ENCODE measurements at places on chromosomes 1 and 21.
A peak's percentile ranks its signal among the peaks of the same experiment; 100 is the strongest.

DNA sequence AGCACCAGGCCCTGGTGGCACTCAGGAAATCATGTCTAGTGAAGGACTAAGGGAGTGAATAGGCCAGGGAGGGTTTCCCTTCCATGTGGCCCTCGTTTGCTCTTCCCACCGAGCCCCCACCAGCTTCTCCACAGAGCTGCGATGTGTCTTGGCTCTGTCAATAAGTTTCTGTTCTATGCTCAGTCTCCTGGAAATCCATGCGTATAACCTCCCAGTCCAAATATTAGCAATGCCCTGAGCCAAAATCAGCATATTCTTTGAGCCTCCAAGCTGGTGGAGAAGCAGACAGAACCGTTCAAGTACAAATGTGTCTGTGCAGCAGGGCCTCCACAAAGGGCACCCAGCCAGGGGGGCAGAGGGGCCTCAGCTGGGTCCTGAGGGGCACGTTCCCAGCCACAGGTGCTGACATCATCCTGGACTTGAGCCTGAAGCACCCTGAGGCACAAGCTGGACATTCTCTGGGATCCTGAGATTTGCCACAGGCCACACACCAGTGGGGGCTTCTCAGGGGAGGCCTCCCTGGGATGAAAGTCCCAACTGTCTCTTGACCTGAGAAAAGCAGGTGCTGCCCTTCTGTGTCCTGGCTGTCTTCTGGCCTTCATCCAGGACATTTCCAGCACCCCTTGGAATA is 350.5 kb upstream of the VAMP3 start:
- no peak for DNase-seq

GRCh38 chr1:33781652-33782051 is 82.2 kb upstream of the HMGB4 start:
- no peak for DNase-seq

GRCh38 chr1:241276391-241276790 is 80.6 kb downstream of the RGS7 start:
- DNase-seq, result no peak

- DNase-seq, result no peak
These were observed 83.8 kb downstream of the CAPZB start for GRCh38 chr1:19401535-19401889.

DNA sequence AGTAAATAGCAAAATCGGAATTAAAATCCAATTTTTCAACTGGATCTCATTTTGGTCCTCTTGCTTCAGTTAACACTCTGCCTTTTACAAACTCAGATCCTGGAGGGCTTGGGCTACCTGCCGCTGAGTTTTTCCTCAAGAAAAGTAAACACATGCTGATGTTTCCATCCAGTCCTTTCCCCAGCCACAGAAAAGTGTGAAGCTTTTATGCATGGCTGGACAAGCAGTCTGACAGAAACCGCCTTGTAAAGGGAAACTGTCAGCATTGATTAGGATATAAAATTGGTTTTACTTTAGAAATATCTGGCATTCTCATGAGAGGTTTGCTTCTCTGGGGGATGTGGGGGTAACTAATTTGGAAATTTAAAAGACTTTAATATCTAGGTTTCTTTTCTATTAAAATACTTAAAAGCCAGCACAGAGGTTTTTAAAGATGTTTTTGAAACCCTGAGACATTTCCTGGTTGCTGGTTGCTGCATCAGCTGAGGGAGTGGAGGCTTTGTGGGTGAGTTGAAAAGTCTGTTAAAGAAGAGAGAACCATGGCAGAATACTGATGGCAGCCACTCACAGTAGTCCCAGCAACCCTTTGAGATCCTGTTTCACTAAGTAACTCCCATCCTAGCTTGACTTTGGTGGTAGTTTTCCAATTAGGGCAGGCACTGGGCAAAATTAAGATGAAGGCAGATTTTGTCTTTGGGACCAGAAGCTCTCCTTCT is 238.3 kb downstream of the PAPPA2 start:
- no peak for DNase-seq

DNA sequence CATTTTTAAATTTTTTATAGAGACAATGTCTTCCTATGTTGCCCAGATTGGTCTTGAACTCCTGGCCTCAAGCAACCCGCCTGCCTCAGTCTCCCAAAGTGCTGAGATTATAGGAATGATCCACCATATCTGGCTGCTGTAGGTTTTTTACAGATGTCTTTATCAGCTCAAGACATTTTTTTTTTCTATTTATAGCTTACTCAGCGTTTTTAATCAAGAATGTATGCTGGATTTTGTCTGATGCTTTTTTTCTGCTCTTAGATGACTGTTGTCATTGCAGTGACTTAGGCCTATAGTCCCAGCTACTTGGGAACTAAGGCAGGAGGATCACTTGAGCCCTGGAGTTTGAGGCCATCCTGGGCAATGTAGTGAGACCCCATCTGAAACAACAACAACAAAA is 72.5 kb downstream of the POFUT2 start:
- no peak for DNase-seq

GRCh38 chr1:232743999-232744398 is 61.2 kb upstream of the MAP10 start:
- DNase-seq, result no peak

DNA sequence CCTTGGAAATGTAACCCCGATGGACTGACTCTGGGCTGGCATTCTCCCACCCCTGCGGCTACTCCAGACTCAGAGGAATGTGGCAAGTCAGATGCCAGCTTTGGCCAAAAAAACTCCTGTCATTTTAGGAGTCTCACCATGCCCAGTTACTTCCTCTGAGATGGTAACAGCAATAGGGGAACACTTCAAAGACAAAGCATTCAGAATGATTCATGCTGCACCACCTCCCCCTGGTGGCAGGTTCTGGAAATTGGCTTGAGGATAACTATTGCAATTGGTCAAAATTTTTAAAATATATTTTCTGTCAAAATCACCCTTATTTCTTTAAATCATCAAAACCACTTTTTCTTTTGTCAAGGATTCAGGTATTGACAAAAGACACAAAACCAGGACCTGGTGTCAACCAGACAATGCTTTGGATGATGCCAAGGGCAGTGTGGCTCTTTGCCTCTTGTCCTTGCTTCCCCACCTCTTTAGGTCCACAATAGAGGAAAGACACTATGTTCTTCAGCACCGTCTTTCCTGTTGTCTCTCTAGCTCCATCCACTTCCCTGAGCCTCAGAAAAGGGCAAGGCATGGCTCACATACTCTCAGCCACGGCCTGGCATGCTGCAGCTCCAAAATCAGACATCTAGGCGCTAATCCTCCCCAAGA is 9.9 kb upstream of the CDCA8 start:
- DNase-seq, result peak; percentile 76

DNA sequence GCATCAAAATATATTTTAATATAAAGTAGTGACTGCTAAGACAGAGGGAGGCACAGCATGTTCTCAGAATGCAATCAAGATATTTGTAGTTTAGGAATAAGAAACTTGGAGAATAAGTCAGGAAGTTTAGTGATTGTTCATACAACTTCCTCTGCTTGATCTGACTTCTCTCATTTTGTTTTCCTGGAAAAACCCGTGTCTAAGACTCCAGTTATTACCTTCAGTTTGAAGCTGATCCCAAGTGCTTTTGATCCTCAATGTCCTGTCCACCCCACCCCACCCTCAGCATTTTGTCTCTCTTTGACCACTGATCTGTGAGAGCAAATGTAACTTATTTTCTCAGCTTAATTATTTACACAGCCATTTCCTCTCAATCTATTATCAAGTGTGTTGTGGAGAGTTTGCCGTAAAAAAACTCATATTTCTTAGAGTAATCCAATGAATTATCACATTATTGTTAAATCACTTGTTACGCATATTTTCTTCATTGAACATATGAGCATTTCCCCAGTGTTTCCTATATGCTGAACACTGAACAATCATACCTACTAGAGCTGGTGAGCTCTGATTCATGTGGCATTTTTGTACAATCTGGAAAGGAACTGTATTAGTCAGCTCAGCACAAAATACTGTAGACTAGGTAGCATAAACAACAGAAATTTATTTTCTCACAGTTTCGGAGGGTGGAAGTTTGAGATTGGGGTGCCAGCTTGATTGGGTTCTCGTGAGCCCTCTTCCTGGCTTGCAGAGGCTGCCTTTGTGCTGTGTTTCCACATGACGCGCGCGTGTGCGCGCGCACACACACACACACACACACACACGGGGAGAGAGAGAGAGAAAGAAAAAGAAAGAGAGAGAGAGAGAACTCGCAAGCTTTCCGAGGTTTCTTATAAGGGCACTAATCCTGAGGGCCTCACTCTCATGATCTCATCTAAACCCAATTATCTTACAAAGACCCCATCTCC is 65.5 kb upstream of the DPYD start:
- no peak for DNase-seq

- DNase-seq, result no peak
These were observed 234.1 kb downstream of the SDCCAG8 start for GRCh38 chr1:243489681-243490546.

GRCh38 chr1:95731466-95731865 is 497.5 kb downstream of the RWDD3 start:
- no peak for DNase-seq

DNA sequence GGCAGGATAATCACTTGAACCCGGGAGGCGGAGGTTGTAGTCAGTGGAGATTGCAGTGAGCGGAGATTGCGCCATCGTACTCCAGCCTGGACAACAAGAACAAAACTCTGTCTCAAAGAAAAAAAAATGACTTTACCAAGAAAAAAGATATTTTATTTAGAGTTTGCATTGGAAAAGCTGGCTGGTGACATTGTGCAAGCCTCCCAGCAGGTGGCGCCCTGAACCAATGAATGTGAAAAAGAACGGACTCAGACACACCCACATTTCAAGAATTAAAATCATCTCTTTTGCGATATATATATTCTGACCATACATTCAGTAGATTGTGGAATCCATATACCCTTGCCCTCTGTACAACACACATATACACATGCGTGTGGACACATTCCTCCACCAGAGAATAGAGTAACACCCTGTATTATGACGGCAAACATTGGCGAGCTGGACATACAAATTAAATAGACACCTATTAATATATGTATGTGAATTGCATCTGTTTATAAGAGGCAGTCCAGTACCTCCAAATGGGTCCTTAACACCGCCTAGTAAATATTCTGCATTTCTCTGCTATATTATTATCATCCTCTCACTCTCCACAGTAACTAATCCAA is 39.0 kb upstream of the CADM3 start:
- DNase-seq, result peak; percentile 57

Measured in CD4-positive, alpha-beta T cell (primary cell).